NCI-H526 (cell line): ENCODE measurements at places on chromosomes 6 and 20.

DNA sequence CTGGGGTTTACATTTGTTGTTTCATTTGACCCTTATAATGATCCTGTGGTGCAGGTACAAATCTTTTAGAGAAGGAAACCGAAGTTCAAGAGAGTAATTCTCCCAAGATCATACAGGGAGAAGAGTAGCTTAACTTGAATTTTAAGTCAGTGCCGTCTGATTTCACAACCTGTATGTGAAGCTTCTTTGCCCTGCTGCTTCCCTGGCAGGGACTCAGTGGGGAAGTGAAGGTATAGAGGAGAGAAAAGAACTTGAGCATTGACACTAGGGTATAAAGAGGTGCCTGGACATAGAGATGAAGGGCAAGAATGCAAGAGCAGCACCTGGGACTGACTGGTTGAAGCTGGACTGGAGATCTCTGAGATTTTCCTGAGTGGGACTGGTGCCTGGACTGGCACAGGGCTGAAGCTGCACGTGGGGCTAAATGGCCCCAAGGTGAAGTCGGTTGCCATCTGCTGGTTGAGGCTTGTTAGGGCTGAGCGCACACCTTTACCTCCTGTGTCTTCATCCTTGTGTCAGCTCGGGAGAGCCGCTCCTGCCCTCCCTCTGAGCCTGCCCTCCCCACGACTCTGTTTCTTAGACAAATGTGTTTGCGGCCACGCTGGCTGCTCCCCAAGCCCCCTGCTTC lies 41.8 kb downstream of the FARS2 start:
- DNase-seq: peak; percentile 75

DNA sequence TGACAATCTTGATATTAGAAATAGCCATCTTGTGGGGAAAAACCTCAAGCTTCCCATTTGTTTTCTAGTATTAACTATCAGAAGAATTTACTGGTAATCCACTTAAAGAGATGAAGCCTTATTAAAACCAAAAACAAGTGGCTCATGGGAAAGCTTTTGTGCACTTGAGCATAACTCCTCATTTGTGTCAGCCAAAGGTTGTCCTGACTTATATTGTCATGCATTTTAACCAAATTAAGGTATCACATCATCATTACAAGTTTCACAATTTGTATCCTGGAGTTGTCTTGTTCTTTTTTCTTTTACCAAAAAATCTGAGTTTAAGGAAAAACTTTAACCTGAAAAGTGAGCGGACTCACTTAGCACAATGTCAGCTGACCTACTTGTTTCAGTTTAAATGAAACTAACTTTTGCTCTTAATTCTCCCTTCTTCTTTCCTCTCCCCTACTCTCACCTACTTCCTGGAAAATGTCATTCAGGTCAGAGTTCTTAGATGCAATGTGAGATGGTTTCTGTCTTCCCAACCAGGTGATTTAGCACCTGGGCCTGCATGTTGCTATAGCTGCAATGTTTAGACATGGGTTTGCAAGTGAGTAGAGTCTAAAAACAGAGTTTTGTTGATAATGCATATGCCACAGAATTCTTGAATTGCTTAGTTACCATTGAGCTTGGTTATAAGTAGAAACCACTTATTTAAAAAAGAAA lies 82.8 kb downstream of the TNFAIP3 start:
- no peak for DNase-seq

GRCh38 chr6:147570681-147571080 lies 62.2 kb downstream of the SAMD5 start:
- DNase-seq: no peak

GRCh38 chr20:37223053-37223452 lies 38.6 kb downstream of the GHRH start:
- DNase-seq: no peak

DNA sequence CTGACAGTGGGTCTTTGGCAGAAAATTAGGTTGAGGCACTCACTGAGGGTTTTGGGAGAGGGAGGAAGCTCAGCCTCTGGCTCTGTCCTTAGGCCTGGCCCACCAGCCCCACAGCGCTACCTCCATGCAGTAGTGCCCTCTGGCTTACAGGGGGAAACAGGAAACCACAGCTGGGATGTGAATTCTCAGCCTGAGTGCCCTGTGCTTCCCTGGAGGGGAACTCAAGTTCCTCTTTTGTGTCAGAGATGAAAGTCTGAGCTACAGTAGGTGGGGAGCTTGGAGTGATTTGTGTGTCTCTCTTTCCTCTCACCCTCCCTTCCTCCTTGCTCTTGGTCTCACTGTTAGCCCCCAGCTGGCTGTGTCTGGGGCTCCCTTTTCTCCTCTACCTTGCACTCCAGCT lies 48.2 kb upstream of the BLCAP start:
- no peak for DNase-seq

DNA sequence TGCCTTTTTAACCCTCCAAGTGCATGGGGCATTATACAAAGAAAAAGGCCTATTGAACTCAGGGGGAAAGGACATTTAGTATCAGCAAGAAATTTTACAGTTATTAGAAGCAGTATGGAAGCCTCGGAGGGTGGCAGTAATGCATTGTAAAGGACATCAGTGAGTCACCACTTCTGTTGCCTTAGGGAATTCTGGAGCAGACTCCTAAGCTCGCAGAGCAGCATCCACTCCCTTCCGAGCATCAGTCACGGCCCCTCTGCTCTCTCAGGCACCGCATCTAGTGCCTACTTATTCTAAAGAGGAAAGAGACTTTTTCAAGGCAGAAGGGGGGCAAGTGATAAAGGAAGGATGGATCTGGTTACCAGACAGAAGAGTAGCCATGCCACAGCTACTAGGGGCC lies 296.5 kb downstream of the RNGTT start:
- no peak for DNase-seq

- DNase-seq: no peak
These were observed 629.1 kb upstream of the EYS start for GRCh38 chr6:66336176-66336575.

- no peak for DNase-seq
These were observed 659.9 kb downstream of the EPM2A start for GRCh38 chr6:145075425-145075824.

DNA sequence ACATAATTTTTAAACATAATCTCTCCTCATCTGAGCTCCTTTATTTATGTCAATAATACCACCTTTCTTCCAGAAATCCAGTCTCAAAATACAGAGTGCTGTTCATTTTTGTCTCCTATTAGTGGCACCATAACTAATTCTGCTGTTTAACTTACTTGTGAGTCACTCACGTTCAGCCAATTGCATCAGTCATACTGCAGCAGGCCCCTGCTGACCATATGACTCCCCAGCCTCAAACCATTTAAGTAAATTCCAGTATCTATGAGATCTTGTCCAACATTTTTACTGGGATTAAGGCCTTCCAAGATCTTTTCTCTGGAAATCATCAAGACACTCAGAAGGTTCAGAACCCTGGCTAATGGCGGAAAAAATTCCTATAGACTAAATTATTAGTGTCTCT lies 982.2 kb upstream of the MAP3K7 start:
- DNase-seq: no peak

DNA sequence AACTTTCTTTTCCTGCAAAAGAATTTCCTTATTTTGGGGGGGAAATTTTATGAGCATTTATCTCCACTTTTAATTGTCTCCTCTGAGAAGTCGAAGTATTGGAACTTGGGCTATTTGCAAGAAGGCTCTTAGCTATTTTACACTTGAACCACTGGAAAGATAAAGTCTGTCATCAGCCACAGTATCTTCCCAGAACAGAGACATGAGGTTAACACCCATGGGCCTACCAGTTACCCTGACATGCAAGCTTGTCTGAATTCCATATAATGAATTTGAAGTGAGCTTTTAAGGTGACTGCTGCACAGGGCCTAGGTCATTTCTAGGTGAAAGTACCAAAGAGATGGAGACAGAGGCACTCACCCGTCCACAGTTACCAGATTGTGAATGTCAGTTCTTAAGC lies 193.1 kb downstream of the SIM1 start:
- no peak for DNase-seq

GRCh38 chr6:161104966-161105365 lies 113.4 kb downstream of the MAP3K4 start:
- DNase-seq: no peak

DNA sequence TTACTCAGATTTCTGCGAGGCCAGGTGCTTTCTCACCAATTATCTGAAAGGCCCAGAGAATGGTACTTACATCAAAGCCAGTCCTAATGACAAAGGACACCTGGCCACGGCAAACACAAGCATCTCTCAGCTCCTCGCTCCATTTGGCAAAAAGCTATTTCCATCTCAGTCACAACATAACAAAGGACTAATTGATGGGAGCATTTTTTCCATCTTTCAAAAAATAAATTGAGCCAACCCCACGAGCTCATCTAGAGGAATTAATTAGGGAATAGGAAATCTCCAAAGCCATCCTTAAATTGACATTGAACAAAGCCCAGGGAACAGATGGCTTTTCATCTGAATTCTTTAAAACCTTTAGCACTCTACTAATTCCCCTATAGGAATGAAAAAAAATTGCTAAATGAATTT lies 236.7 kb downstream of the HAO1 start:
- peak; percentile 59 for DNase-seq

GRCh38 chr6:72783035-72783434 lies 161.2 kb downstream of the KCNQ5 start:
- DNase-seq: no peak
